ENCODE measurements at places on chromosomes 6 and 20.

GRCh38 chr20:46590443-46590842 is 40.0 kb upstream of the OCSTAMP start:
- DNase-seq, result no peak

GRCh38 chr20:38223743-38224100 is 36.8 kb downstream of the KIAA1755 start:
- no peak for DNase-seq

DNA sequence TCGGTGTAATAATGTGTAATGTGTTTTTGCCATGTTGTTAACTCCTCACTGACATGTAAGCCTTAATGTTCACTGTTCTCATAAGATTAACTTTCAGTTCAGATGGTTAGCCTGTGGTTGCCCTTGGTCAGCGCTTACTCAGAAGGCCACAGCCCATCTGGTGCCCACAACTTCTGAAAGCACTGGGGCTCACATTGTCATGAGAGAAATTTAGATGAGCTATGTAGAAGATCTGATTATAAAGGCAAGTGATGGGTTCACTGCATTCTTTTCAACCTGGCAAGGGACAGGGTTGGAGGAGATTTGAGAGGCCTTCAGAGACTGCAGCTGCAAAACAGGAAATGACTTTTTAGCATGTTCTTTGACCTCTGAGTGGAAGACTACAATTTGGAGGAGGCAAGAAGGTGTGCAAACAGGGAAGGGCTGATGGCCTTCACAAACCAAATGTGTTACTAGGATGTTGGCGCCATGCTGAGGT is 242.3 kb upstream of the SUPT3H start:
- DNase-seq, result peak; percentile 15

DNA sequence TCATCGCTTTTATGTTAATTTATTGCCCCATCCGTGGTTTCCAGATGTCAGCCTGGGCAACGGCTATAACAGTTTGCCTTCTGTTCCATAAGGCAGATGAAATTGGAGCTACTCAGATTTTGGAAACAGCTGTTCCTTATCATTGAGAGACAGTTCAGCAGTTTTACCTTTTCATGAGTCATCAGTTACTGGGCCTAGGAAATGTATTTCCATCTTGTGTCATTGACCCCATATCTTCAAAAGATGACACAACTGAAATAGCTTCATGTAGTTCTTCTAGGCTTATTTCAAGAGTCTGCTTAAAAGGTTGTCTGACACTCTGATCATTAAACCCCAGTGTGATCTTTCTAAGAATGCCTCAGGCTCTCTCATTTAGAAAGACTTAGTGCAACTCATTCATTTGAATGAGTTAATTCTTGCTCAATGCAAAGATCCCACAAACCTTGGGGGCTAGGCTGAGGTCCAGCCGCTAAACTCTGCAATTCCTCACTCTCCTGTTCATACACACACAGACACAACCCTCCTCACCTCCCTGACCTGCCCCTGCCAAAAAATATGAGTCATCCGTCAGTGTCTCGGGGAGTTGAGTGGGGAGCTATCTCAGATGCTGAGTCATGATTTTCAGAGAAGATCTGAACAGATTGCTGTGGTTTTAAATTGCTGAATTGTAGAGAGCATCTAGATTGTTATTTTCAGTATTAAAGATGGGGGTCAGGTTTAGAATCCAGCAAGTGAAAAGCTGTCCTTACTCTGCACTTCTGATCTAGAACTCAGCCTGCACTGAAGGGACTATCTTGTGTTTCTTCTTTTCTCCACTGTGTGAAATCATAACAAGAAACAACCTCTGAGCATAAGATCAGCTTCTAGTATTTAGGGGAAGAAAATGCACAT is 61.8 kb downstream of the RPP40 start:
- DNase-seq, result peak; percentile 61

DNA sequence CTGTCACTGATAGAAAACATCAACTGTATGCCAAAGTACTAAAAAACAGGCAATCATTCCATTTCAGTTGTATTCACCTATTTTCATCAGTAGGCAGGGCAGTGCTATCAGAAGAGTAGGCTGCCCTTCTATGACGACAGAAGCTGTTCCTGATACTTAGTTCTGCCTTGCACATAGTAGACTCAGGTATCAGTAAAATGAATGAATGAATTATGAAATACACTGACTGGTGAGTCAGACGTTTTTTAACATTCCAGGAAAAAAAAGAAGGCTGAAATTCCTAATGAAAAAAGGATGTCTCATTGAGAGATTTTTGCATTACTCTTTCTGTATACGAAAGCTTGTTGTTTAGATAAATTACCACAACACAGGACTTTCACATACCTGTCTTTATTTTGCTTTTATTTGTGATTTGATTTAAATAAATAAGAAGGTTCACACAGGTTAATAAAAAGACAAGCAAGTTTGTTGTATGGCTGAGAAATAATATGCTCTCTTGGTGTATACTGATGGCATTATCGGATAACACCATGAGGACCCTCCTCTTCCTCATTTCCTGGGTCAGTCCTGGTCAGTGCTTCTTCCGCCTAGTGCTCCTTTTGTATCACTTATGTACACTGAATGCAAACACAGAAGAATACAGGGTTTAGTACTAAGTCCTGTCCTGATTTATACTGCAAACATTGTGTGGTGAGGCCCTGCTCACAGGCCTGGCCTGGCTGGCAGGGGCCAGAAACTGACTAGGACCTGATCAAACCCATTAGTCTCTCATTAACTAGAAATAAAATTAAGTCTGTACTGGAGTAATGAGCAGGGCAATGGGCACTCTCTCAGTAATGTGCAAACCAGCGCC is 39.4 kb upstream of the SPDEF start:
- no peak for DNase-seq

DNA sequence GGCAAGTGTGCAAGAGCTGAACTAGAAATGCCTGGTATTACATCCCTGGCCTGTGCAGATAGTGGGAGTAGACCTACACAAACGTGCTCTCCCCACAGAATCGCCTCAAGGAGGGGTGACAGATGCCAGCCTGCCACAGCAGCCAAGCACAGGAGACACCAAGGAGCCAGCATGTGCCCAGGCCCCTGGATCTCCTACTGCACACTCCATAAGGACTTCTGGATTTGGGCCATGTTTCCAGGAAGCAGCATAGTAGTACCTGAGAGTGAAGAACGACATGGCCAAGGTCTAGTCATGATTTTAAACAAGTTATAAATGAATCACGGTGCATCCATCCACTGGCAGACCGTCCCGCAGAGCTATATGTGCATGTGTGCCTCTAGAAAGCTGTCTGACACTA is 232.2 kb downstream of the SYNDIG1 start:
- DNase-seq, result no peak

- DNase-seq, result no peak
These were observed 60.1 kb upstream of the TAGAP start for GRCh38 chr6:159104931-159105330.

Measured in stimulated activated CD4-positive, alpha-beta T cell treated with anti-CD3 and anti-CD28 coated beads, Interleukin-4, amount 100 ng/mL, for 24 hours (primary cell).